ENCODE measurements at places on chromosomes 4 and X. TPM values are rescaled to one million over a fixed set of nuclear protein-coding genes. Genes with fewer than 3 reads are reported as not detected.

- H3K27ac ChIP-seq = peak within 1 kb of the TSS; percentile 33
- DNase-seq = peak; percentile 58
- H3K36me3 ChIP-seq = no peaks in the 10 kb centered on the region
- no peaks in the 10 kb centered on the region for H3K27me3 ChIP-seq
Measured at GRCh38 chr4:82561786-82562563, at the start of gene TMEM150C. Gene TMEM150C (minus strand): TSS chr4:82561988. CDS start chr4:82504657, 57,331 bp downstream.

BRS3 gene
- total RNA-seq = 0.71 TPM

GAGE1 gene
- total RNA-seq = not detected

KLHL15 gene
- total RNA-seq = 12.6 TPM

COQ2 gene
- 8.4 TPM for total RNA-seq

DNA sequence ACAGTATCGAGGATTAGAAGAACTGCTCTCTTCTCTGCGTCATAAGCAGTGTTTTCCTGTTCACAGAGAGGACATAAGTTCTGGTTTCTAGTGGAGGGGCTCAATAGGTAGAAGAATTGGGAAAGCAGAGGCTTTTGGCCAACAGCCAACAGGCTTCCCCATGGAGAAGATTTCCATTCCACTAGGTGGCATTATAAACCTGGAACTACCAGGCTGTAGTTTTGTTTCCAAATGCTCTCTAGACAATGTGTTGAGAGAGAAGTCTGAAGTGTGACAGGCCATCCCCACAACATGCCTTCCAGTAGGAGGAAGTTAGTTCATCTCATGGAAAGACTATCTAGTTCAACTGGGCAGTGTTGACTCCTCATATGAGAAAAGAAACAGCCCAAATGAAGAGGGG lies 63.8 kb upstream of the ANXA10 start:
- no peaks in the 10 kb centered on the region for H3K4me1 ChIP-seq
- DNase-seq = no peak

- peaks cover 2% of the 10 kb centered on the region for H3K4me1 ChIP-seq
- H3K27ac ChIP-seq = no peak overlapping the region
- no peaks in the 10 kb centered on the region for H3K36me3 ChIP-seq
- H3K27me3 ChIP-seq = no peaks in the 10 kb centered on the region
- DNase-seq = peak; percentile 77
- peak overlapping the region; percentile 90 for H3K4me3 ChIP-seq
Measured at GRCh38 chr4:145935253-145936141, 3.1 kb downstream of the ZNF827 start.

XPNPEP2 gene
- 1.0 TPM for total RNA-seq

DNA sequence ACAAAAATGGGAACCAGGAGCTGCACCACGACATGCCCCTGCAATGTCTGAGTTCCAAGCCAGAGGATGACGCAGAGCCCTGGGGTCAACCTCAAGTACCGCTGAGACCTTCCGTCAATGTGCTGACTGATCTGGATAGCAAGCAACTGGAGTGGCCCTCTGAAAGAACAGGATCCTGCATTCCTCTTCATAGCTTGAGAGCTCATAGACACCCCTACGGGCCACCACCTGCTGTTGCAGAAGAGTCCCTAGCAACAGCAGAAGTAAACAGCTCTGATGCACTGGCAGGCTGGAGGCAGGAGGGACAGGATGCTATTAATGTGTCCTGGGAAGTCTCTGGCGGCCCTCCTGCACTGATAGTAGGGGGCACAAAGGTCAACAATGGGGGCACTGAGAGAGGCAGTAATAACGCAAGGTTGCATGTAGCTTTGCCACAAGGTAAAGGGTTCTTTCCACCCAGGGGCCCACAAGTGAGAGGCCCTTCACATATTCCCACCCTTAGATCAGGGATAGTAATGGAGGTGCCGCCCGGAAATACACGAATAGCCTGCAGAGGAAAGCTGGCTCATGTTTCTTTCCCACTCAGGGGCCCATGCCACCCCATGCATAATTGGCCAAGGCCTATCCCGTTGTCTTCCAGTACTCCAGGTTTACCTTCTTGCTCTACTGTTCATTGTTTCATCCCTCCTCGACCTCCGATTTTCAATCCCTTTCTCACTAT lies 1.3 kb downstream of the PRR32 start:
- no peaks in the 10 kb centered on the region for H3K4me1 ChIP-seq
- H3K4me3 ChIP-seq = no peak overlapping the region
- H3K36me3 ChIP-seq = no peaks in the 10 kb centered on the region
- H3K27ac ChIP-seq = no peak overlapping the region

DNA sequence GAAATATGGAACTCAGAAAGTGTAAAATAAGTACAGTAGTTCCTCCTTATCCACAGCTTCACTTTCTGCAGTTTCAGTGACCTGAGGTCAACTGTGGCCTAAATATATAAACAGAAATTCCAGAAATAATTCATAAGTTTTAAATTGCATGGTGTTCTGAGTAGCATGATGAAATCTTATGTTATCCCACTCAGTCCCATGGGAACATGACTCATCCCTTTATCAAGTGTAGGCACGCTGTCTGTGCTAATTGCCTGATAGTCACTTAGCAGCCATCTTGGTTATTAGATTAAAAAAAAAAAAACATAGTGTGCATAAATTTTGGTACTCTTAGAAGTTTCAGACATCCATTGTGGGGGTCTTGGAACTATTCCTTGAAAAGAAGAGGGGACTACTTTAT lies 983.4 kb upstream of the ADGRL3 start:
- H3K27me3 ChIP-seq = no peaks in the 10 kb centered on the region
- no peak for DNase-seq
- no peaks in the 10 kb centered on the region for H3K36me3 ChIP-seq
- H3K4me1 ChIP-seq = no peaks in the 10 kb centered on the region
- no peak overlapping the region for H3K4me3 ChIP-seq

PRKG2 gene
- not detected for total RNA-seq

DNA sequence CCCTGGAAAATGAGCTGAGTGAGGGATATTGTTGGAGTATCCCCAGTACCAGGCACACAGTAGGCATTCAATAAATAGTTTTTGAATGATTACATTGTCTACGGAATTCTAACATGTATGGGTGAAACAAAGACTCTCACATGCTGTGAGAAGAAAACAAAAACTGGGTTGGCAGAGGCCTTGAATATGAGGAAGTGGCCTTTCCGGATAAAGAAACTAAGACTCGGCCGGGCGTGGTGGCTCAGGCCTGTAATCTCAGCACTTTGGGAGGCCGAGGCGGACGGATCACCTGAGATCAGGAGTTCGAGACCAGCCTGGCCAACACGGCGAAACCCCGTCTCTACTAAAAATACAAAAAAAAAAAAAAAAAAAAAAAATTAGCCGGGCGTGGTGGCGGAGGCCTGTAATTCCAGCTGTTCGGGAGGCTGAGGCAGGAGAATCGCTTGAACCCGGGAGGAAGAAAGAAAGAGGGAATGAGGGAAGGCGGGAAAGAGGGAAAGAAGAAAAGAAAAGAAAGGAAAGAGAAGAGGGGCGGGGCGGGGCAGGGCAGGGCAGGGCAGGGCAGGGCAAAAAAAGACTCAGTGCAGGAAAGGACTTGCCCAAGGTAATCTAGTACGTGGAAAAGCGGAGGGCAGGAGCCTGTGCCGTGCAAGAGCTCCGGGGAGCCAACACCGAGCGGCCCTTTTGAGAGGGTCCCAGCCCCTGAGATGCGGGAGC lies 689 bp upstream of the TMA16 start:
- peak overlapping the region; percentile 81 for H3K27ac ChIP-seq
- no peaks in the 10 kb centered on the region for H3K27me3 ChIP-seq

DNA sequence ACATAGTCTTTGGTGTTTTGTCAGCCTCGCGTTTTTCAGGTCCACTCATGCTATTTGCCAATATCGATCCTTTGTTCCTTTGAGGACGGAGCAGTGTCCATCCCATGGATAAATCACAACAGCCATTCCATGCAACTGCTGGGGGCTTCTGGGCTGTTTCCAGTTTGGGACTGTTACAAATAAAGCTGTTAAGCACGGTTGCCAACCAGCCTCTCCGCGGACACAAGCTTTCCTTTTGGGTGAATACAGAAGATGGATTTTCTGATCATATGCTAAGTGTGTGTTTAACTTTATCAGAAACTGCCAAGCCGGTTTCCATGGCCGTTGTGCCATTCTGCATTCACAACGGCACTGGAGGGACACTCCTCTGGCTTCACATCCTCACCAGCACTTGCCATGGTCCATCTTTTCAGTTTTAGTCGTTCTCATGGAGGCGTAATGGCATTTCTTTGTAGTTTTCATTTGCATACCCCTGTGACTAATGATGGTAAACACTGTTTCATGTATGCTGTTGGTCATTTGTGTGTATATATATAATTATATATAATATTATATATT lies 67.8 kb downstream of the ABLIM2 start:
- H3K27ac ChIP-seq = no peak overlapping the region
- H3K4me3 ChIP-seq = no peak overlapping the region
- DNase-seq = no peak
- no peaks in the 10 kb centered on the region for H3K36me3 ChIP-seq

- no peaks in the 10 kb centered on the region for H3K27me3 ChIP-seq
- no peak for DNase-seq
- no peak overlapping the region for H3K4me3 ChIP-seq
Measured at GRCh38 chrX:119690921-119691716, 1.8 kb downstream of the SEPTIN6 start.

AREG gene
- 6.3 TPM for total RNA-seq

- no peak for DNase-seq
- H3K36me3 ChIP-seq = no peaks in the 10 kb centered on the region
- peaks cover 28% of the 10 kb centered on the region for H3K4me1 ChIP-seq
Measured at GRCh38 chr4:2860391-2861348, 17.0 kb downstream of the ADD1 start.

DNA sequence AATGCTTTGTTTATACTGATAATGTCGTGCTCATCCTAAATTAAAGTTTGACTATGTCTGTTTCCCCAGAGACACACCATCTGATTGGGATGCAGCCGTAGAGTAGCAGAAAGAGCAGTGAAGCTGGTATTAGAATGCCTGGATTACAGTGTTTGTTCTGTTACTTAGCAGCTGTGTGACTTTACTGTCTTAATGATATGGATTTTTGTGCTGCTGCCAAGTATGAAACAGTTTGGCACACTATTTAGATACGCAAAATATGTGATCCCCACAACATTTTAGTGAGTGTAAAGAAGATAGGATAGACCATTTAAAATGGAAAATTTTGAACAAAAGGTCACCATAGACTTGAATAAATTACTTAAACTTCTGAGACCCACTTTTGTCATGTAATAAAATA lies 1.2 kb upstream of the CHIC1 start:
- no peak for DNase-seq
- H3K27me3 ChIP-seq = no peaks in the 10 kb centered on the region
- no peak overlapping the region for H3K27ac ChIP-seq
- H3K36me3 ChIP-seq = no peaks in the 10 kb centered on the region
- no peak overlapping the region for H3K4me3 ChIP-seq
- no peaks in the 10 kb centered on the region for H3K4me1 ChIP-seq

GRCh38 chr4:69214716-69215115 lies at the start of gene UGT2B11:
Gene UGT2B11 (minus strand): TSS chr4:69214748. CDS start chr4:69214722, 26 bp downstream.
- no peaks in the 10 kb centered on the region for H3K4me1 ChIP-seq
- no peak for DNase-seq
- H3K36me3 ChIP-seq = no peaks in the 10 kb centered on the region
- no peak within 1 kb of the TSS for H3K4me3 ChIP-seq
- no peaks in the 10 kb centered on the region for H3K27me3 ChIP-seq
- no peak within 1 kb of the TSS for H3K27ac ChIP-seq

Data from ovary (tissue), 10 donors.